ENCODE measurements at places on chromosomes 12 and 14.

- no peak for DNase-seq
Measured at GRCh38 chr12:53722450-53723041, 4.7 kb downstream of the CALCOCO1 start.

DNA sequence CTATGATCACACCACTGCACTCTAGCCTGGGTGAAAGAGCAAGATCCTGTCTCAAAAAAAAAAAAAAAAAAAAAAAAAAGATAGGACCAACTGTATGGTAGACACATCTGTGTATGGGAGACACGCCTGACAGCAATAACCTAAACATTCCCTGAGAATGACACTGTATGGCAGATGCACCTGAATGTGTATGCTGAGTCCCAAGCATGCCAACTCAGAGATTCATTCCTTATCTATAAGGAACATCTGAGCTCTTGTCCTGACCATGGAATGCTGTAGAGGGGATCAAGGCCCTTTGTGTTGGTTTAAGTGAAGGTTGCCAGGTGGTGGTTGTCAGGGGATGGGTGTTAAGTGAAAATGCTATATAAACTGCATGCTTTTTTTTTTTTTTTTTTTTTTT is 19.2 kb upstream of the LGALS3 start:
- no peak for DNase-seq

- peak; percentile 63 for DNase-seq
Measured at GRCh38 chr12:2113119-2113912, 60.5 kb downstream of the CACNA1C start.

- DNase-seq: no peak
Measured at GRCh38 chr12:77606348-77606747, 224.3 kb upstream of the NAV3 start.

DNA sequence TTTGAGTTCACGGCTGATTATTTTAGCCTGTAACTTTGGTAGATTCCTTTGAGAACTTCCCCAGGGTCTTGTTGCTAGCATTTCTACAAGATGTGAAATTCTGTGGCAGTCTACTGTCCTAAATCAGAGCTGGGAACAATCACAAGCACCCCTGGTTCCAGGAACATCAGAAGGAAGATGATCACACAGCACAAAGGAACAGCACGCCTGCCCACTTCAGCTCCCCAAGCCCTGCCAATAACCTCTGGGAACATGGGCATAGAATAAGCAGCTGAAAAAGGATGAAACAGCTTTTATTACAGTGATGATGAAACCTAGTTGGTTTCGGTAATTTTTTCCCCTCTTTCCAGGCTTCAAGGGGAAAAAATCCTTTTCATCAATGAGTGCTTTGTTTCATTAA is 12.3 kb downstream of the GPR19 start:
- no peak for DNase-seq
